ENCODE measurements at places on chromosomes 3 and 15.

DNA sequence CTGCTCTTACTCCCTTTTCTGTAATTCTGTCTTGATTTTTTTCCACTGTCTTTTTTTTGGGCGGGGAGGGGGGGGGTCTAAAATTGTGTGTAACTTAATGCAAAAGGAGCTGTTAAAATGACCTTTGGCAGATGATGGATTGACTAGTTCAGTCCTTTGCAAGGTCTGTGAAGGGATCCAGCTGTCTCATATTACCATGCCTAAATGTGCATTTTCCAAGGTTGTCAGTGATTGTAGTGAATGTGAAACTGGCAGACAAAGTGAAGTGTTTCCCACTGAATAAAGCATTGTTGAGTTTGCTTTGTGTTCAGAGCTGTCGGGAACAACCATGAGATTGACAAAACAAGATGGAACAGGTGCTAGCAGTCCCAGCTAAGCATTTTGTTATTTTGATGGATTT is 110.1 kb upstream of the SKOR1 start:
- no peak for DNase-seq

- DNase-seq = no peak
These were observed 23.1 kb downstream of the PLA2G4F start for GRCh38 chr15:42133356-42133755.

- DNase-seq = no peak
These were observed 90.9 kb upstream of the AGBL1 start for GRCh38 chr15:85988741-85989140.

DNA sequence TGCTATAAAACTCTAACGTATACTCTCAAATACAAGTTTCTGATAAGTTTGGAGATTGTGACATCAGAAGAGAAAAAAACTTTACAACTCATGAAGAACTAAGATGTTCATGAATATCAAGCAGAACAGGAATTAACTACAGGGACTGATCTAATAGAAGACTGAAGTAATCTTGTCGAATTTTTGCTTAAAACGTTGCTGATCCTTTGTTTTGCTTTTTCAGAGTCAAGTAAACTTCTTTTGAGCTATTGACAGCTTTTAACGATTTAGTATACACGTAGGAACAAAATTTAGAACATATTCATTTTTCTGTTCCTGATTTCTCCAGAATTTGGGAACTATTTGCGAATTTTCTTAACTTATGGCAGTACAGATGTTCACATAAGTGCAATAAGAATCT is 610.2 kb downstream of the SI start:
- DNase-seq = no peak

DNA sequence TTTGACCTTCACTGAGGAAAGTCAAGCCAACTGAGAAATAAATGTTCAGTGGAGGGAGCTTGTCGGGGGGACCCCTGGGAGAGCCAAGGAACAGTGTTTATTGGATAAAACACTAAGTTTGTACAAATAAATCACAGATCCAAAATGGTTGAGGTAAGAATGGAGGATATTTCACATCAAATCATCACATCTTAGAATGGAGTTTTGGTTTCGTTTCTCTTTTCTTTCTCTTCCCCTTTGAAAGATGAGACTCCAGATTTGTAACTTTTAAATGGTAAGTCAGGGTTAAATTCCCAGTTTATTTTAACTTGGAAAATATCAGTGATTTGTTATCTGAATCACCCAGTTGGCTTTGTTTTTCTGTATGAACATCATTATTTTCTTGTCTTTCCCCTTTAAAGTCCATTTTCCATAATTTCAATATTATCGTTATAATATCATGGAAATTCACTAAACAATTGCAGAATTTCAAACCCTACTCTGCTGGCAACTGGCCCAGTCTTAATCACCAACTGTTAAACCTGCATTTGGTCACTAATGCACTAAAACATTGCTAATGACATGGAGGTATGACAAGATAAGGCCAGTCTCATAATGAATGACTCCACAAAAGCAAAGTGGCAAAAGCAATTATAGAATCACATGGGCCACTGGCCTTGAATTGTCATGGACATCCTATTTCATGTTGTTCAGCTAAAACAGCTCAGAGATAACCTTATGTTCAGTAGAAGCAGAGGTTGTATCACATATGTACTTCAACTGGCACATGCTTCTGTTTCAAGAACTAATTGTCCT is 295.1 kb downstream of the SHOX2 start:
- no peak for DNase-seq

DNA sequence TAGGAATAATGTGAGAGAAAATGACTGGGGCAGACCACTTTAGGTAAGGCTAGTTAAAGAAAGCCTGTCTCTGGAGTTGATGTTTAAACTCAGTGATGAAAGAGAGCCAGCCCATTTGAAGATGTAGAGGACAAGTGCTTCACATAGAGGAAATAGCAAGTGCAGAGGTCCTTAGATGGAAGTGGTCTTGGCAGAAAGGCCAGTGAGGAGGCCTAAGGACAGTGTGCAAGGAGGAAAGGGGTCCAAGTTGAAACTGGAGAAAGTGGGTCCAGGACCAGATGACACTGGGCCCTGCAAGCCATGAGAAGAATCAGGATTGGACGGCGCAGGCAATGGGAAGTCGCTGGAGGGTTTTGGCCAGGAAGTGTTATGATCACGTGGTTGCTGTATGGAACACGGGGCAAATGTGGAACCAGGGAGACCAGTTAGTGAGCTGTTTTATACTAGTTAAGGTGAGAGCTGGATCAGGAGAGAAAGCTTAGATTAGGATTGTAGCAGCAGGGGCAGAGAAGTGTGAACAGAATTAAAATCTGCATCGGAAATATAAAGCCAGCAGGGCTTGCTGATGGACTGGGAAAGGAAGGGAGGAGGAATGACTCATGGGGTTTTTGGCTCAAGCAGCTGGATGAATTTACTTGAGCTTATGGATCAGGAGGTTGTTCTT is 48.0 kb upstream of the SCAANT1 start:
- DNase-seq = no peak

DNA sequence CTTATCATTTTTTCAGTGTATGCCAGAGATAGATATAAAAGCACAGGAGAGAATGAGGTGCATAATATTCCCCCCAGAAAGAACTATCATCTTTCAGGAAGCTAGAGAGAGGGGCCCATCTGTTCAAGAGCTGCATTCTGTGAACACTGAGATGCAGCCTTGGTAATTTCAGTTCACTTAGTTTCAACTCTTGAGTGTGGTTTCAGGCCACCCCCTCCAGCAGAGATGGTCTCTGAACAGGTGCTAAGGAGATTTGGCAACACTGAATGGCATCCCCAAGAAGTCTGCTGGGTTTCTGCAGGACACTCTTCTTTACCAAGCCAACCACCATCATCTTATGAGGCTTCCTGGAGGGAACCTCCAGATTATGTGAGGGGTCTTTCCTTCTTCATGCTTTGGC is 30.4 kb upstream of the LIMD1 start:
- no peak for DNase-seq
